ENCODE measurements at places on chromosomes 6 and 20.

- DNase-seq: no peak
These were observed 992.5 kb upstream of the ADGRB3 start for GRCh38 chr6:67642582-67642981.

- DNase-seq: no peak
These were observed 160.2 kb downstream of the NFATC2 start for GRCh38 chr20:51382111-51382985.

DNA sequence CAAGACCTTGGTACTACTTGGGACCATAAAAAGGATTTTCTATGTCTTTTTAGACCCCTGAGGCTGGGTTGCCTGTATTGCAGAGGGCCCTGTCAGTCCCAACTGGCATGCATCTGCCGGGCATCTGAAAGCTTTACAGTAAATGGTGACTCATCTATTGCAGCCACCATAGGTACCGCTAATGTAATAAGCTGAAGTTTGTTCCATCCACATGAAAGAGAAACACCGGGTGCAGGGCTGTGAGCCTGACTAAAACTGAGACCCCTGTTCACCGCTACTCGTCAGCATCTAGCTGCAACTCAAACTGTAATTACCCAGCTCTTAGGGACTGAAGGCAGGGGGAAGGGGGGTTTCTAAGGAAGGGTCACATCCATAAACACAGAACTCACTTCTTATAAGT, 49.5 kb downstream of the TRERF1 start:
- no peak for DNase-seq

DNA sequence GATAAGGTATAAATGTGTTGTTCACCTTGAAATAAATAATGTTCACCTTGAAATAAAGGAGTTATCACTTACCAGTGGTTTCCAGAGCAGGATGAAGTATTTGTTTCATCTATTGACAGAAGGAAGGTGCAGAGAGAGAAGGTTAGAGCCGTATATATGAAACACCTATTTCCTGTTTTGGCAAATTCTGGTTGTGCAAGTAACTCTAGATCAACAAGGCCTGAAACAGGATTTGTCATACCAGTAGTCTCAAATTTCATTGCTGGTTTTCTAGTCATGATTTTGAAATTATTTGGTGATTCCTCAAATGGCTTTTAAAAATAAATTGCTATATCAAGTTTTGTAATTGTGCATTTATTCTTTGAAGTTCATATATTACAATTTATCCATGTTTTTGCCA, at the start of gene CRISP3:
TSS of gene CRISP3 (minus strand) at position 130 of the 400 bp plus-strand sequence. CDS start at position 109, 21 bp downstream.
- DNase-seq: no peak

GRCh38 chr20:11234181-11234580, 560.4 kb upstream of the JAG1 start:
- DNase-seq: no peak

DNA sequence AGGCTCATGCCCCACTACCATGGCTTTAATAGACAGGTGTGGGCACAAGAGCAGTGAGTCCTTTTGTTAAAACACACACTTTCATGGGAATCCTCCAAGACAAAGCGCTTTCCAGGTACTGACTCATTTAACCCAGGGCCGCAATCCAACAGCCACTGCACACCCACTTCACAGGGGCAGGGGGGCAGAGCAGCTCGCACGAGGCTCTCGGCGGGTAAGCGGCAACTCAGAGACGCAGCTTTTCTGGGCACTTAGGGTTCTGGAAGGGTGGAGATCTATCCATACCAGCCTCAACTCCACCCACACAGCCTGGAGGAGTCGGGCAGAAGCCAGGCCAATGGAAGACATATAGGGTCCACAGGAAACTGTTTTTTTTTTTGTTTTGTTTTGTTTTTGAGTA, 28.6 kb downstream of the PSMG4 start:
- no peak for DNase-seq

GRCh38 chr6:6747371-6747770, 158.9 kb downstream of the LY86 start:
- DNase-seq: no peak

DNA sequence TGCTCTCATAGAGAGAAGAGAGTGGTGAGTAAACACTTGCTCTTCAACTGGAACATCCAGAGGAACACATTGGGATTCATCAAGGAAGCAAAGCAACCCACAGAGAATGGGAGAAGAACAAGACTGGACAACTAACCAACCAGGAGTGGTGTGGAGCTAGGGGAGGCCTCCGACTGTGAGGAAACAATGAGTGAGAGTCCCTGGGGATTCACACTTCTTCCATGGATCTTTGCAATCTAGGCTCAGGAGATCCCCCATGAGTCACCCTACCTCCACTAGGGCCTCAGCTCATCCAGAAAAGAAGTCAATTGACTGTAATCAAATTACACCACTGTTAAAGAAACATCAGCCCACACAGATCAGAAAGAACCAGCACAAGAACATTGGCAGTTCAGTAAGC, 42.3 kb upstream of the CLVS2 start:
- no peak for DNase-seq

DNA sequence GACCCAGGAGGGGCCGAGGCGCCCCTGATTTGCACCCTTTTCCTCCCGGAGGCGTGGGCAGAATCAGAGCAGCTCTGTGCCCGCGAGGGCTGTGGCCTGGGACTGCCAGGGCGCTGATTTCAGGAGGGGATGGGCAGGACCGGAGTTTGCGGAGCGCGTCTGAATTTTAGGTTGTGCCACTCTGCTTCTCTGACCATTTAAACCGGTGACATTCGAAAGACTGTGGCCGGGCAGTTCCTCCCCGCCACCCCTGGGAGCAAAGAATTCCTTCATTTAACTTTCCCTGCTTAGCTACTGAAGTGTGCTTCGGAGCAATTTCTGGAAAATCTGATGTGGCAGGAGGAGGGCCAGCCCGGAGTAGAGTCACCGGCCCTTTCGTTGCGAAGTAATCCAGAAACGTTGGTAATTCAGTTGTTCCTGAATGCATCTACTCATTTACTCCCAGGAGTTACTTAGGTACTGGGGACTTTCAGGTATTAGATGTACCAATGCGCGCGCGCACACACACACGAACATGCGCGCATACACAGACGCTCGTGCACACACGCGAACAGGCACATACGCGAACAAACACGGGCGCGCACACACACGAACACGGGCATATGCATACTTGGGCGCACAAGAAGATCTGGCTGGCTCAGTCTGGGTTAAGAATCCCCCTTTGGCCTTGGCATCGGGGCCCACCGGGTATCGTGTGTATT, 568 bp downstream of the CCDC170 start:
- DNase-seq: no peak

GRCh38 chr20:44598423-44599305, 16.3 kb downstream of the PKIG start:
- no peak for DNase-seq

DNA sequence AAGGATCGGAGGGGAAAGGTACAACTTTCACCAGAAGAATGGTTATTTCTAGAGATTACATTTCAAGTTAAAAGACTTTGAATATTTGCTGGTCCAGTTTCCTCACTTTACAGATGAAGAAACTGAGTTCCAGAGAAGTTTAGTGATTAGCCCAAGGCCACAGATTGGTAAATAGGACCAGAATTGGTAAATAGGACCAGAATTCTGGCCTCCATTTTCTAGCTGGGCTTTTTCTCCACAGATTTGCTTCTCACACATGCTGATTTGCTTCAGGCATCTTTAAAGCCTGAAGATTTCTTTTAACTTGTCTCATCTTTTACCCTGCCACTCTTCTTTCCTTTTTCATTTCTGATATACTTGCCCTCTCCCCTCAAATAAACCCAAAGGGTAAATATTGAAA, 5.2 kb upstream of the LIN28B start:
- no peak for DNase-seq
